ENCODE measurements at places on chromosomes 4 and X.

GRCh38 chrX:1751781-1752180 is 136.9 kb downstream of the ASMT start:
- DNase-seq, result no peak

- DNase-seq, result peak; percentile 33
Measured at GRCh38 chr4:159607809-159608208, 504.9 kb downstream of the RAPGEF2 start.

DNA sequence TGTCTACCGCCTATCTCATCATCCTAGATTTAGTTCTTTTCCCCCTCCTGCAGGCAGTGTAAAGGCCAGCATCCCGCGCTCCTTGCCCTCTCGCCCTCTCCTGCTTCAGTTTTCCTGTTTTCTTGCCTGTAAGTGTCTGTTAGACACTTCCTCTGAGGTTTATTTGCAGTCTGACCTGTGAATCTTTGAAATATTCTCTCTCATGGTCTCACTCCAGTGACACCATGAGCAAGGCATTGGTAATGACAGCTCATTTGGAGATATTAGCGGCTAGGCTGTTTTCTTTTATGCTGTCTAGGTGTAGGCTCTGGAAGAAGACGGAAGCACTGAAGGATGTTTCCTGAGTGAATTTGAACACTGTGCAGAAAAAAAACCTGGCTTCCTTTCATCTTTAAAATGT is 179.6 kb downstream of the KDR start:
- no peak for DNase-seq

DNA sequence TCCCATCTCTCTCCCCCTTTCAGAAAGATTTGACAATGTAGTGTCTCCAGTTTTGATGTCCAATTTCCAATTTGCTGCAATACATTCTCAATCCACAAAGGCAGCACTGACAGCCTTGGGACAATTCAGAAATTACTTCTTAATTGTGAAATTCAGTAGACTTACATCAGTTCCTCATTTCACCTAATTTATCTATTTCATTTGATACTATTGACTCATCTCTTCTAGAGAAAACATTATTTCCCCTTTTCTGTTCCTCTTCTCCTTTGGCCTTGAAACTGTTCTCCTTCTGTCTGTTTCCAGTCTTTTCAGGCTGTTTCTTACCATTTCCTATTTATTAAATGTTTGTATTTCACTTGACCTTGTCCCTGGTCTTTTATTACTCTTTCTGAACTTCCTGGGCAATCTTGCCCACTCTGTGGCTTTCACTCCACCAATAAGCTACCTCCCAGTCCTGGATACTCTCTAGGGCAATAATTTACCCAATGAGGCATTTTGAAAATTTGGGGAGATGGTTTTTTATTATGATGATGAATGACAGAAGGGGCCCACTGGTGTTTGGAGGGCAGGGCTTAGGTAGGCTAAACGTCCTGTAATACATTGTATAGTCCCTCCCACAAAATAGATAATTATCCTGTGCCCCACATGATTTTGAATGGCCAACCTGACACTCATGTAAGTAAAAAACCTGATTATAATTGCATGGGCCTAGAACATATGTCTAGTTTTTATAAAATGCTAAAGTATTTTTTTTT is 498.0 kb upstream of the BOD1L1 start:
- no peak for DNase-seq

DNA sequence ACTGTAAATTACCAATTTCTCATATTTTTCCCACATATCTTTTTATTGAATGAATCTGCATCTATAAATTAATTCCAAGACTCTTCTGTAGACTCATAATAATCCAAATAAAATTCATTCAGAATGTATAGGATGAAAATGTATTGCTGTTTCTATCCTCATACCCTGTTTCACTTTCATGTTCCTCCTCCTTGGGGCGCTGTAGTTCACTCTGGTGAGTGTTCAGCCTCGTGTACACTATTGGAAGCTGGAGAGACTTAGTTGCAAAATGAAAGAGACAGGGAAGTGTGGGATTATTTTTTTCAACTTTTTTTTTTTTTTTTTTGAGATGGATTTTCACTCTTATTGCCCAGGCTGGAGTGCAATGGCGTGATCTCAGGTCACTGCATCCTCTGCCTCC is 296.1 kb downstream of the TLL1 start:
- DNase-seq, result no peak

DNA sequence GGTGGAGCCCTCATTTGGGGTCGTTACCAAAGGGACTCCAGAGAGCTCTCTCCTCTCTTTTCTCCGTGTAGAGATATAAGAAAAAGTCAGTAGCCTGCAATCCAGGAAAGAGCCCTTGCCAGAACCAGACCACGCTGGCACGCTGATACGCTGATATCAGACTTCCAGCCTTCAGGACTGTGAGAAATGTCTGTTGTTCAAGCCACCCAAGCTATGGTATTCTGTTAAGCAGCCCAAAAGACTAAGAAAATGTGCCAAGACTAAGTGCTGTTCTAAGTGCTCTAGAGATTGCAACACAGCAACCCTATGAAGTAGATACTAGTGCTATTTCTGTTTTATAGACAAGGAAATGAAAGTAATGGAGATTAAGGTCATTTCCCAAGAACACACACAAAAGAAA is 205.7 kb downstream of the CAMK2D start:
- no peak for DNase-seq

DNA sequence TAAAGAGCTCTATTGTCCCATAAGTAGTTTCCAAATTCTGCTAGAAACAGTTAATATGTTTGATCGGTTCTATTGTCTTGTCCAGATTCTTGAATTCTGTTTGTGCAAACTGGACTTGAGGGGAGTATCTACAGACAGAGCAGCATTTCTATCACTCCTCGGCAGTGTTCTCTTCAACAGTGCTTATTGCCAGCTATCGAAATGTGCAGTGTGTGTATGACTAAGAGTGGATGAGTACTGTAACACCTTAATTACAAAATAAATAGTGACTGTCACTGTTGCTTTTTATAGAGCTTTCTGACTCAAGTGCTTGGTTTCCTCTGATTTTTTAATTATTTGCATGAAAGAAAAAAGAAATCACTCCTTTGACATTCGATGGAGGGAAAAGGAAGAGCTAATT is 274.6 kb downstream of the RPA4 start:
- DNase-seq, result no peak

- DNase-seq, result no peak
Measured at GRCh38 chr4:145035494-145036136, 62.4 kb downstream of the ANAPC10 start.

GRCh38 chrX:72604112-72604511 is 31.5 kb upstream of the HDAC8 start:
- no peak for DNase-seq

DNA sequence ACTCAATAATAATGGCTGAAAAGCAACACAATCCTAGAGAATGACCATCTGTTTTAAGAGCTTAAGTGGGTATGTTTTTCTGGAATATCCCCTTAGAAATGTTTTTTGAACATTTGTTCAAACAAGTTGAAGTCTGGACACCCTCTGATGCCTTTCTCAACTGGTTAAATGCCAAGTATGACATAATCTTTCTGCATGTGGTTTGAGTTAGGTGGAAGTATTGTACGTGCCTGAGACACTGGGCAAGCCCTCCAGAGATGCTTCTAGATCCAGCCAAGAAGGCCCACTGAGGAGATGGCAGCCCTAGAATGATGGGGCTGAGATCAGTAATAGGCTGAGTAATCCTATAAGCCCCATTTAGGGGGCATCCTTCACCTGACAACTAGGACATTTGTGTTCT is 493.1 kb downstream of the MAGEE1 start:
- no peak for DNase-seq

DNA sequence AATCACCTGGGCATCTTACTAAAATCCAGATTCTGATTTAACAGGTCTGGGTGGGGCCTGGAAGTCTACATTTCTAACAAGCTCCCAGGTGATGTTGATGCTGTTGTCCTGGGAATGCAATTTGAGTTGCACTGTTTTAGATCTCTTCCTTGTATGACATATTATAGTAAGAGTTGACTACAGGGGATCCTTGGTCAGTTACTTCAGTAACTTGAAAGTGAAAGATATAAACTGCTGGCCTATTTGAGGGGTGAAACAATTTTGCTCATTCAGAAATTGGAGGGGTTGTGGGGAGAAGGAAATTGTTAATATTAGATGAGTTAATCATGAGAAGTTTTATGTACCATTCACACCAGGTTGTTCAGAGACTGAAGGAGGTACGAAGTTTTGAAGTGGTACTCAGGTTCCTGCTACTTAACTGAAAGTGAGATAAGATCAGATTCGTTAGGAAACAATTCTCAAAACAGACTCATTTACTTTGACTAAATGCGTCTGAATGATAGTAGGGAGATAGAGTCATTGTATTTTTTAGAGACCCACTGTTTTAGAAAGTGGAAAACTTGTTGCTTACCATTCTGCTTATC is 12.5 kb downstream of the SH2D1A start:
- DNase-seq, result no peak

DNA sequence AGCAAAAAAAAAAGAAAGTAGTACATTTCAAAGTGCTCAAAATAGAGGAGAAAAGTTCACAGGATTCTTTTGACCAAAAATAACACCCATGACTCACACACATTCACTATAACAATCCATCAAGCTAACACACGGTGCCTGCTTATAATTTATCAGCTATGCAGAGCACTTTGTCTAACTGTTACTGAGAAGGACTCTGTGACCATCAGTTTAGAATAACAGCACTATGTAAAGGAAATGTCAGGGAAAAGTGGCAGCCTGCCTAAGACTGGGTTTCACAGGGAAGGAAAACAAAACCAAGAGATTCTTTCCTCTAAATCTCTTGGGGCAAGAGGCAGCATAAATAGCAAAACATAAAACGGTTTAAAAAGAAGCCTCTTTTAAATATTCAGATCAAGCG is 54.8 kb downstream of the CCDC149 start:
- no peak for DNase-seq

DNA sequence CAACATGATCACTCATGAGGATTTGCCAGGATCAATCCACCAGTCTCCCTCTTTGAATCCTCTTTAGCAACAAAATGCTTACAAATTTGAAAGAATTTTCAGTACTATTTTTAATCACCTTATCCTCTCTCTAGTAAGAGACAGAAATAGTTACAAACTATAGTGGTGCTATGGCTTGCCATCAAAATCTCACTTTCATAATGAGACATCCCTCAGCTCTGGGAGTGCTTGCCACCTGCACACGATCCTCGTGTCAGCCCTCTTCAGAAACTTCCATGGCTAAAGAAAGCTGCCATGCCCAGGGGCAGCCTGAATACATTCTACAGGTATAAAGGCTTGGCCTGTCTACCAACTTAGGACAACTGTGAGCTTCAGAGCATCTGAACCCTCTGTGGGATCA is 5.1 kb upstream of the DHX15 start:
- no peak for DNase-seq

GRCh38 chr4:169225812-169226211 is 44.9 kb downstream of the SH3RF1 start:
- DNase-seq, result no peak

- no peak for DNase-seq
Measured at GRCh38 chr4:179867300-179867878, 2375.8 kb upstream of the TENM3 start.

- no peak for DNase-seq
Measured at GRCh38 chrX:46589977-46590723, 16.6 kb downstream of the CHST7 start.

DNA sequence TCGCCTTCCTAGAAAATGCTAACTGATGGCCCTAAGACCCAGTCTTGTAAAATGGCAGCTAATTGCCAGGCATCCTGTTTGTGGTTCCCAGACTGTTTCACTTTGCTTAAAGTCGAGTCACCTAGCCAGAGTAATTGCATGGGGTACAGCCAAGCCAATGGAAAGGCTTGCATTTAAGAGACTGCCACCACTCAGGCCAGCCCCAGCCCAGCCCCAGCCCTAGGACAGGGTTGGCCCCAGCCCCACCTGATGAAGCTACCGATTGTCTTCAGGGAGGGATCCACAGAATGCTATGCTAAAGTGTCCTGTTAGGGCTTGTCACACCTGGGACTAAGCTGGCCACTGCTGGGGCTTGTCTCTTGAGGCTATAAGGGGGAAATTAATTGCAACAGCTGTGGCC is 194.6 kb upstream of the KLF3 start:
- no peak for DNase-seq

DNA sequence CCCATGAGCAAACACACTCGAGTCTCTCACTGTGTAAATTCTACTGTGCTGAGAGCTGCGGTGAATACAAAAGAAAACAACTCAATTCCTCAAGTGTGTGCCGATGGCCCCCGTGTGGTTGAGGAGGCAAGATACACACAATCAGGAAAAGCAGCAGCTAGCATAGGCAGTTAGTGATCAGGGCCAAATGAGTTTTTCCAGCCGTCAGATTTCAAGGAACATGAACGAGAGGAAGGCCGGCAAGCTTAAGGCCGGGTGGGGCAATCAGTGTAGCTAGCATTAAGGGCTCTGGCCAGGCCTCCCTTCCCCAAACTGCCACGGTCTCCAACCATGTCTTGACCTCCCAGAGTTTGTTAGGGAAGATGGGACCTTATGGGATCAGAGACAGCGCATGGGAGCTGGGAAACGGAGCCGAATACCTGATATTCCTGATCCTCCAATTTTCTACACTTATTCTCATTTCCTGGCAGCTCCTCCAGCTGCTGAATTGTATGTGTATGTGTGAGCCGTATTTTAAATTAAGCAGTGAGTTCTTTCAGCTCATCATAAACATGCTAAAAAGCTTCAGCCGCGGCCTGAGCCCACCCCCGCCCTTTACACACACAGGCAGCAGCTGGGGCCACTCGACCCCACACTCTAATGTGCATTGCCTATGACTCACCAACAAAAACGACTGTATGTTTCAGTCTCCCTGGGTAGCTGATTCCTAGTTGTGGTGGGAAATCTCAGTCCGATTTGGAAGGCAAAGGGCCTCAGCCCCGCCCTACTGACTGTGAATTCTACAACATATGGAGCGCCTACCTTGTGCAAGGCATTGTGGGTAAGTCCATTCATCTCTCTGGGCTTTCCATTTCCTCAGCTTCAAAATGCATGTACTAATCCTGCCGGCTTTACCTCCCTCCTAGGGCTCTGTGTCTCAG is 59.9 kb downstream of the RTL9 start:
- no peak for DNase-seq

DNA sequence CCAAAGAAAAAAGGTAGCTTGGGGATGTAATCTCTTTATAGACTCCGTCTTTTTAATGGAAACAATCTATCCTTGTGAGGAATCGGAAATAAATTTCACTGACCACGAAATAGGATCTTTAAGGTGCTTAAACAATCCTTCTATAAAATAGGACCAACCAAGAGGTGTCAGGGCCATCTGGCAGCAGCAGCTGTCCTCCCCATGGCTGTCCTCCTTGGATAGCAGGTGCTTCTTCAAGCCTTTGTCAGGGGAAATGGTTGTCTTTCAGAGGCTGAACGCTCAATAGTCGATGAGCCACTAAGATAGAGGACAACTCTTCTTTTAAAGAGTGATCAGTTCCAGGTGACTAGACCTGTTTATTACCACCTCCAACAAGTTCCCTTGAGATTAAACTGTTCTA is 231.0 kb downstream of the ADGRL3 start:
- no peak for DNase-seq

- no peak for DNase-seq
Measured at GRCh38 chr4:187103351-187103750, 379.7 kb upstream of the FAT1 start.

GRCh38 chr4:98976716-98977115 is 18.8 kb upstream of the METAP1 start:
- DNase-seq, result no peak
